Effector memory CD4-positive, alpha-beta T cell (primary cell): ENCODE measurements at places on chromosomes 7 and 10.

GRCh38 chr10:78712147-78712546, 356.6 kb upstream of the ZMIZ1 start:
- no peak for DNase-seq

GRCh38 chr10:131968949-131969348, 12.8 kb downstream of the BNIP3 start:
- no peak for DNase-seq

- DNase-seq = no peak
Measured at GRCh38 chr10:47063858-47064257, 152.6 kb downstream of the PTPN20 start.

DNA sequence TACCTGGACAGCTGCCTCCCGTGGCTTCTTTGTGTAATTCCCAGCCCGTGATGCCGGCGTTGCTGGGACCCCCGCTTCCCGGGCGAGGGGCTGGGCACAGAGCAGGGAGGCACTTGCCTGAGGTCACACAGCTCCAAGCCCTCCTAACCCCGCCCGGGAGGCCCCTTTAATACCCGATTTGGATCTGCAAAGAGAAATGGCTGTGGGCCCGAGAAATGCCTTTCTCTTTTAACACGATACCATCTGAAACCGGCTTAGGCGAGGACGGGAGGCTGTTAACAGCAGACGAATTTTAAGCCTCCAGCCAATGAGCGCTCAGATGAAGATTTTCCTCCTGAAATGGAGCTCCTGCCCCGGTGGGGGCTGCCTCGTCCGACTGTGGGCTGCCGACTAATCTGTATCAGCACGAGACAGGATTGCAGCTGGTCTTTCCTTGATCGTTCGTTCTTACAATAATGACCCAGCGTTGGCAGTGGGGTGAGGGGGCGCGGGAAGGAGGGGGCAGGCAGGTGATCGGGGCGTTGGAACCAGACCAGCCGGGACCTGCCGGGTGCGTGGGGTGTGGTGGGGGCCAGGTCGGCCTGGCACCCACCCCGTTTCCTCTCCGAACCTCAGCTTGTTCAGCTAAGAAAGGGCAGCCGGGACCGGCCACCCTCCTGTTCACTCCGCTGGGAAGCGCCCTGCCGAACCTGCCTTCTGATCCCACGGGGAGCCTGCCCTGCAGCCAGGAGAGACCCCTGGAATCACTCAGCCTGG, 36.2 kb upstream of the FOXL3 start:
- DNase-seq = no peak

- no peak for DNase-seq
Measured at GRCh38 chr7:142477079-142477651, 219.3 kb upstream of the PRSS58 start.

DNA sequence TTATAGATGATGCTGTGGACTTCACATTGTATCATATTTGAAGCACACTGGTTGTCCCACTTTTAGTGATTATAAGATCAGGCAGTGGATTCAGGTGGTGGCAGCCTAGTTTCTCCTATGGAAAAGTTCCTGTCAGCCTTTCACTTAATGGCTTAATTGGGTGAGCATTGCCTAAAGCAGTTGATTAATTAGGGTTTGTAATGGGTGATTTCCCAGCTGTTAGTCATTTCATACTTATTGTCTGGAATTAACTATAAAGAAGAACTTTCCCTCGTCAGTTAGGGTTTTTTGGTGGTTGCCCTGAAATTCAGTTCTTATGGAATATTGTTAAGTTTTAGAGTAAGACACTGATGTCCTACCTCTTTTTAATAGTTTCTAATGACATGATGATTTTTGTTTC, 78.8 kb downstream of the SLC25A40 start:
- no peak for DNase-seq

- no peak for DNase-seq
Measured at GRCh38 chr10:4382811-4383210, 443.2 kb upstream of the AKR1E2 start.

GRCh38 chr10:106355450-106355849, 809.1 kb downstream of the SORCS1 start:
- DNase-seq = no peak

DNA sequence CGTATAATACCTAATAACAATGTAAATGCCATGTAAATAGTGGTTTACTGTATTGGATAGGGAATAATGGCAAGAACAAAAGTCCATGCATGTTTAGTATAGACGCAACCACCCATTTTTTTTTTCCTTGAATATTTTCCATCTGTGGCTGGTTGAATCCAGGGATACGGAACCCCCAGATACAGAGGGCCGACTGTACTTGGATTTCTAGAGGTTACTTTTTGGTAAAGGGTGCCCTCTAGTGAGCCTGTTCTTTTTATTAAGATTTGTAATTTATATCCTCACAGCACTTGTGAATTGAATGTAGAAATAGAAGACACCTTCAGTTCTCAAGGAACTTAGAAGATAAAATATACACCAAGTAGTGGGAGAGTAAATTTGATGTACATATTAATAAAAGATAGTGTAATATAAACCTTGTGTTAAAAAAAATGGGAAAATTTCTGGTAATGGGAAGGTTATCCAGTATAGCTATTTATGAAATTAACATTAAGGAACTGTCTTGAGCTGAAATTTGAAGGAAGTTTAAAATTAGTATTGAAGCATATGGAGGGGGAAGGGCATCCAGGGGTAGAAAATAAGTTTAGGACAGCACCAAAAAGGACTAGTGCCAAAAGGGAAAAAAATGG, 32.0 kb downstream of the EXOC6 start:
- no peak for DNase-seq

GRCh38 chr10:74898201-74898976, 72.0 kb downstream of the KAT6B start:
- DNase-seq = no peak

GRCh38 chr10:58994226-58995057, 182.0 kb upstream of the PHYHIPL start:
- no peak for DNase-seq

GRCh38 chr10:74432841-74433594, 282.0 kb downstream of the ADK start:
- DNase-seq = no peak

GRCh38 chr10:21954132-21954531, 49.4 kb downstream of the DNAJC1 start:
- DNase-seq = no peak

DNA sequence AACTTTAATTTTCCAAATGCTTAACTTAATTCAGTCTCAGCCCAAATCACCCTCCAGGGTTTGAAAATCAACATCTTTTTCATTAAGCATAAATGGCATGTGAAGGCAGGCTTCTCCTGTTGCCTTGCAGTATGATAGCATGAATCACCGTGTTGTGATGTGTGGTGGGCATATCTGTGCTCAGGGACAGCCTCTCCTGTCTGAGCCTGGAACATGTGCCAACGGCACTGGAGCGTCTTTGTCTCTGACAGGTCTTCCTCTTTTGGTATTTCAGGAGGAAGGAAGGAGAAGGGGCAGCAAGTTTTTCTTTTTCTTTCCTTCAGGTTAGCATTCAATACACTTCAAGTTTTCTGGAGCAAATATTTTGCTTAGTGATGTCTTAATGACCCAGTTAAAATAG, 57.6 kb downstream of the LRGUK start:
- no peak for DNase-seq

- DNase-seq = no peak
Measured at GRCh38 chr10:58477902-58478301, 34.8 kb upstream of the BICC1 start.

- DNase-seq = no peak
Measured at GRCh38 chr10:107364872-107365271, 200.4 kb upstream of the SORCS1 start.

GRCh38 chr10:112393341-112393740, 19.4 kb downstream of the ACSL5 start:
- DNase-seq = no peak

DNA sequence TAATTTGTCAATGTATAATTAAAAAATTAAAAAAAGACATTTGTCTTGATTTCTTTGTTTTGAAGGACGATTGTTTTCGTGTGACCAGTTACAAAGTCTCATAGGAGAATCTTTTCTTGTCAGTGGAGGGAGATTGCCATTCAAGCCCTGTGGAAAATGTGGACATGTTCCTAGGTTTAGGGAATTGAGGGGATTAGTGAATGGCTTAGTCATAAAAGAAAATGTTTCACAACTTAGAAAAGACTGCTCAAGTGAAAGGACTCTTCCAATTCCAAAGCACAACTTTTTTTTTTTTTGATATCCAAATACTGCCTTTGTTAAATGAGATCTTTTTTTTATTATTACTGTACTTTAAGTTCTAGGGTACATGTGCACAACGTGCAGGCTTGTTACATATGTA, 140.7 kb upstream of the HABP2 start:
- no peak for DNase-seq

GRCh38 chr7:75617634-75618234, 121.0 kb downstream of the HIP1 start:
- DNase-seq = peak; percentile 40

- no peak for DNase-seq
Measured at GRCh38 chr10:96625173-96625572, 38.4 kb upstream of the TM9SF3 start.

DNA sequence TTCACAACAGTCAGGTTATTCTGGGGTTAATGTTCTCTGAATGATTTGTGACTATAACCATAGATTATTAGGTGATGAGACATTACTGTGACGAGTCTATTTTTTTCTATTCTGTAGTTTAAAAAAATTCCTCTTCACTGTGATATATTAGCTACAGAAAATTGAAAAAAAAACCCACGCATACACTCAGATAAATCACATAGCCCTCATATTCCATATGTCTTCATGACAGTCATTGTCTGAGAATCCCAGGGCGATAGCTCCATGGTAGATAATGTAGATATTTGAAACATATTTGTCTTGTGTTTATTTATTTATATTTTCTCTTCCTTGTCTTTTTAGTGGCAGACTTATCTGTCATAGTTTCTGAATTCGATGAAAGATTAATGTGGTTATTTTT, 110.0 kb downstream of the CAMK1D start:
- DNase-seq = no peak

GRCh38 chr7:66957595-66958290, 36.7 kb downstream of the TMEM248 start:
- DNase-seq = no peak

- no peak for DNase-seq
Measured at GRCh38 chr7:75914169-75914654, 743 bp upstream of the POR start.

- DNase-seq = no peak
Measured at GRCh38 chr10:102066399-102067088, 1.4 kb downstream of the HPS6 start.

DNA sequence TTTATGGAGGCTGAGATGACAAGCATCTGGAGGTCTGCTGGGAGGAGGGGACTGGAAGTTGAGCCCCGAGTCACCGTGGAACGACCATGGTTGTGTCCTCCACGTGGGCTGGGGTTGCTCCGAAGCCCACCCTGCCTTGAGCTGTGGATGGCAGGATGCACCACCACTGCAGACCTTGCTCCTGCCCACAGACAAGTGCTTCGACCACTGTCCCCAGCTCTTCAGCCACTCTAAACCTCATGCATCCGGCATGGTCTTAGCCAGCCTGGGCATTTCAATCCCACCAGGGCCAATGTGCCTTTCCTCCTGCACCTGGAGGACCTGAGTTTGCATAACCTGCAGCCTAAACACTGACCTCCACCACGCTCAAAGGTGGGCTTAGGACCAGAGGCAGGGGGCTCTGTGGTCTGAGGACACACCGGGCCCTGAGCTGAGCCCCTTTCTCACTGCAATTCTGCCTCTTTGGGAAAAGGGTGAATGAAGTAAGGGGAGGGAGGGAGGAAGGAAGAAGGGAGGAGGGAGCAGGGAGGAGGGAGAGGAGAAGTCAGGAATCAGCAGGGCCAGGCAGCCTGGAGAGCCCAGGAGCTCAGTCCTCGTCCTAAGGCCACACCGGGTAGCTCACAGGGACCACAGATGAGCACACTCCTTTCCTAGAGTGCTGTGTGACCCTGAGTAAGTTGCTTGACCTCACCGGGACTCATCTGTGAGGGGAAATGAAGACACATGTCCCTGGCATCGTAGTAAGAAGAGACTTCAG, 44.8 kb upstream of the DNAAF5 start:
- DNase-seq = no peak

- no peak for DNase-seq
Measured at GRCh38 chr7:76296743-76297740, 5.4 kb upstream of the HSPB1 start.

DNA sequence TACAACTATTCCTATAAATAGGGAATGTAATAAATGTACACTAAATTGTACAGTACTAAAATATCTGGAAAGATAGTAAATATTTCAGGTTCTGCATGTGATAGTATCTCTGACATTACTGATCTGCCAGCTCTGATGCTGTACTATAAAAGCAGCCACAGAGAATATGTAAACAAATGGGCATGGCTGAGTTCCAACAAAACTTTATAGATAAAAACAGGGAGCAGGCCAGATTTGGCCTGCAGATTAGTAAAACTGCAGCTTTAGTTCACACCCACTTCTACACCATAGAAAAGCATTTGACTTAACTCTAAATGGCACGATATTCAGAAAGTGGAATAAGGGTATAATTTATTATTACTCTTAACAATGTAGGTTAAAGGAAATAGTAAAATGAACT, 18.8 kb upstream of the TLL2 start:
- no peak for DNase-seq

GRCh38 chr10:70674560-70675495, 2.5 kb downstream of the ADAMTS14 start:
- DNase-seq = no peak

GRCh38 chr7:35658606-35659201, 36.2 kb downstream of the HERPUD2 start:
- DNase-seq = no peak

GRCh38 chr7:129862682-129863081, 90.1 kb downstream of the UBE2H start:
- no peak for DNase-seq
